ENCODE measurements at places on chromosomes 2 and 18.

GRCh38 chr2:119550346-119550745, 6.1 kb downstream of the CFAP221 start:
- no peak overlapping the region for H3K4me3 ChIP-seq
- H3K27ac ChIP-seq, result no peak overlapping the region
- H3K27me3 ChIP-seq, result no peaks in the 10 kb centered on the region

GRCh38 chr2:167198009-167198408, 309.7 kb downstream of the XIRP2 start:
- H3K4me3 ChIP-seq, result no peak overlapping the region
- H3K27me3 ChIP-seq, result no peaks in the 10 kb centered on the region
- no peak for DNase-seq
- H3K36me3 ChIP-seq, result no peaks in the 10 kb centered on the region

DNA sequence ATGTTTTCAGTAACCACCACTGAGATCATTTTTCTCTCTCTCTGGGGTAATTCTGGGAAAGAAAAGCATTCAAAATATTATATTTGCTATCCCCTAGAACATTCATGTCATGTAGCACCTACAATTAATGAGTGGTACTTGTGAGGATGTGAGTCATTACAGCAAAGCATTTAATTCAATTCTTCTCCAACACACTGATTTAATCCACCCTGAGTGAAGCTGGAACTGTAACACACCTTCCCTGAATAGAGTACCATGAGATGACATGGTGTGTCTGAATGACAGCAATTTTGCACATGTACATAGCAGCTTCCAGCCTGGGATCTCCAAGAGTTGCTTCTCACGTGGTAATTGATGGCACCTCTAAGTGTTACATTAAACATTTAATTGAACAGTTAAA, 207.1 kb upstream of the SLC14A2 start:
- H3K36me3 ChIP-seq, result no peaks in the 10 kb centered on the region
- H3K4me1 ChIP-seq, result no peaks in the 10 kb centered on the region
- no peak for DNase-seq
- no peak overlapping the region for H3K4me3 ChIP-seq
- H3K27me3 ChIP-seq, result no peaks in the 10 kb centered on the region

- H3K27me3 ChIP-seq, result no peaks in the 10 kb centered on the region
- H3K36me3 ChIP-seq, result no peaks in the 10 kb centered on the region
- no peak overlapping the region for H3K27ac ChIP-seq
- H3K4me1 ChIP-seq, result no peaks in the 10 kb centered on the region
- DNase-seq, result no peak
These were observed 45.5 kb upstream of the LDAH start for GRCh38 chr2:20868377-20868776.

DNA sequence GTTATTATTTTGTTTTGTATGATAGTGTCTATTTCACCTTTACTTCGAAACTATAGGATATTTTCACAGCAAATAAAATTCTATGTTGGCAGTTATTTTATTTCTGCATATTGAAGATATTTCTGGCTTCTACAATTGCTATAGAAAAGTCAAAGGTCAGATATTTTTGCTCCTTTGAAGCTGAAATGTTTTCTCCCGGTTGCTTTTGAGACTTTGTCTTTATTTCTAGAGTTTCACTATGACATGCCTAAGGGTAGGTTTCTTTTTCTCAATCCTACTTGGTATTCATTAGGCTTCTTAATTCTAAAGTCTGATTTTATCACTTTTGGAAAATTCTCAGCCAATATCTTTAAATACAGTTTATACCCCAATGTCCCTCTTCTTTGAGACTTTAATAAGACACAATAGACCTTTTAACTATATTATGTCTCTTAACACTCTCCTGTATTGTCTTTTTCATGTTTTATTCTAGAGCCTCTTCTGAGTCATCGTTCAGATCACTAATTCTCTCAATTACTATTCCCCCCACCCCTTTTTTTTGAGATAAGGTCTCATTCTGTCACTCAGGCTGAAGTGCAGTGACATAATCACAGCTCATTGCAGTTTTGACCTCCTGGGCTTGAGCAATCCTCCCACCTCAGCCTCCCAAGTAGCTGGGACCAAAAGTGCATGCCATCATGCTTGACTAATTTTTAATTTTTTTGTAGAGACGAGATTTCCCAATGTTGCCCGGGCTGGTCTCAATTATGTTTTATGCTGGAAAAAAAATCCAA, 50.5 kb downstream of the USP37 start:
- H3K4me1 ChIP-seq, result no peaks in the 10 kb centered on the region
- H3K36me3 ChIP-seq, result no peaks in the 10 kb centered on the region
- no peak overlapping the region for H3K27ac ChIP-seq
- no peak overlapping the region for H3K4me3 ChIP-seq

DNA sequence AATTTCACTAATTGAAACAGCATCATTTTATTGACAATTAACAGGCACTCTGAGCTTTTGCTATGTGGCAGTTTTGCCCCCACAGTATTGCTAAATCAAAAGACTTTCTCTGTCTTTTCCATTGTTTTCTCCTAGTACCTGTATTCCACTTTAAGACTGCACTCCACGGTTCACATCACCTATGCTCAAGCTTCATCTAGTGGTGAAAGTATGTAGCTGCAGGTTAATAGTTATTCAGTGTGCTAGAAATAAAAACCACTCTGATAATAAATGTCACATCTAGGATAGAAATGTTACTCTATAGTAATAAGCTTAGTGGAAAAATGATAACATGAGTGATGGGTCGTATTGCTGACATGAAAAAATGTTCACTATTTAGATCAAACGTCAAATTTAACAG, 24.6 kb downstream of the ARL6IP6 start:
- no peak for DNase-seq
- H3K4me1 ChIP-seq, result no peaks in the 10 kb centered on the region
- H3K36me3 ChIP-seq, result peaks cover 30% of the 10 kb centered on the region
- no peak overlapping the region for H3K4me3 ChIP-seq
- no peaks in the 10 kb centered on the region for H3K27me3 ChIP-seq

GRCh38 chr18:34808389-34808788, 98.3 kb downstream of the DTNA start:
- H3K4me3 ChIP-seq, result no peak overlapping the region
- H3K27ac ChIP-seq, result no peak overlapping the region
- H3K4me1 ChIP-seq, result peaks cover 7% of the 10 kb centered on the region
- H3K36me3 ChIP-seq, result no peaks in the 10 kb centered on the region

DNA sequence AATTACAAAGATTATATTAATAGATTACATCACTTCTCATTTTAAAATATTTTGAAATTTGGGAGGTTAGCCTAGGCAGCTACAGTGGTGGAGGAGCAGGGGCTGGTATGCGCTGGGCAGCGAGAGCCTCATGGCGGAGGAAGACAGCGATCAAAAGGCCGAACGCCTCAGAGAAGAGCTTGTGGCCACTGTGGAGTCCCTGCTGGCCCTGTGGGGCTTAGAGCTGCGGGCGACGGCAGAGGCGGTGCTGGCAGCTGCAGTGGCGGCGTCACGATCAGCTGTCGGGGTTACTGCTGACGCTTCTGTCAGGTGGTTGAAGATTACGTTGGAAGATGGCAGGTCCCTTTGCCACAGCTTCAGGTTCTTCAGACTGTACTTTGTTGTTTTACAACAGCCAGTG, 87.4 kb downstream of the ROCK2 start:
- H3K4me3 ChIP-seq, result no peak overlapping the region
- no peaks in the 10 kb centered on the region for H3K36me3 ChIP-seq
- no peak for DNase-seq
- no peak overlapping the region for H3K27ac ChIP-seq
- H3K27me3 ChIP-seq, result no peaks in the 10 kb centered on the region

GRCh38 chr18:41540237-41540871, 414.7 kb upstream of the PIK3C3 start:
- no peak overlapping the region for H3K4me3 ChIP-seq
- no peak for DNase-seq
- H3K27me3 ChIP-seq, result no peaks in the 10 kb centered on the region
- H3K36me3 ChIP-seq, result no peaks in the 10 kb centered on the region

DNA sequence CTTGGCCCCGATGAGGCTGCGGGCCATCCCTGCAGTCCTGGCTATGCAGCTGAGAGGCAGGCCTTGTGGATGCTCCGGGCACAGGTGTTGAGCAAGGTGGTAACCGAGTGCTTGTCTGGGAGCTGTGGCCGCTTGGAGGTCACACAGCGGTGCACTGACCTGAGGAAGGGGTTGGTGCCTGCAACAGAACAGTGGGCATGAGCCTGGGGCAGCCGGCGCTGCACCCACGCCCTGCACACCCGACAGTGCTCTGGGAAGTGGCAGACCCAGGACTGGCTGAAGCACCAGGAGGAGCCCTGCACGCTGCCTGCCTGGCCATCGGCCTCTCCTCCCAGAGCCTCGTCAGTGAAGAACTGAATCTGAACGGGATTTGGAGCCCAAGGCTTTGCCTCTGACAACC, 8.2 kb upstream of the POTEE start:
- H3K4me3 ChIP-seq, result no peak overlapping the region
- H3K27ac ChIP-seq, result no peak overlapping the region
- DNase-seq, result no peak
- no peaks in the 10 kb centered on the region for H3K36me3 ChIP-seq
- no peaks in the 10 kb centered on the region for H3K4me1 ChIP-seq

- no peak overlapping the region for H3K27ac ChIP-seq
- no peak overlapping the region for H3K4me3 ChIP-seq
- H3K36me3 ChIP-seq, result no peaks in the 10 kb centered on the region
- H3K27me3 ChIP-seq, result no peaks in the 10 kb centered on the region
These were observed 48.9 kb upstream of the AAK1 start for GRCh38 chr2:69692424-69692823.

- H3K27ac ChIP-seq, result no peak overlapping the region
- H3K36me3 ChIP-seq, result no peaks in the 10 kb centered on the region
- DNase-seq, result no peak
- no peaks in the 10 kb centered on the region for H3K4me1 ChIP-seq
- H3K4me3 ChIP-seq, result no peak overlapping the region
- no peaks in the 10 kb centered on the region for H3K27me3 ChIP-seq
These were observed 183.0 kb downstream of the MREG start for GRCh38 chr2:215830304-215830703.

DNA sequence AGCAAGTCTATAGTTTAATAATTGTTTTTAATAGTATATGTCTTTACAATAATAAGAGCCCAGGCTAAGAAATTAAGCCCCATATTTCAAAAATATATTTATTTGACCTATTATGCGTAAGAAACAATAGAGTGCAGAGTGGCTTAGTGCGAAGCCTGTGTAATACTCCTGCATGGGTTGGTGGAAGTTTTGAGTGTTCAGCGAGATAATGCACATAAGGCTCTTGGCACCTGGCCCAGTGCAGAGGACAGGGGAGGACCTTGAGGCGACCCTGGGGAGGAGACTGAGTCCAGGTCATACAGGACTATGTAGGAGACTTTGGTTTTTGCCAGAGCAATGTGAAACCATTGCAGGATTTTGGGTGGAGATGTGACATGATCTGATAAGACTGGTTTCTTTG, 132.4 kb upstream of the ST6GAL2 start:
- H3K4me3 ChIP-seq, result no peak overlapping the region
- no peak overlapping the region for H3K27ac ChIP-seq
- H3K36me3 ChIP-seq, result no peaks in the 10 kb centered on the region
- no peaks in the 10 kb centered on the region for H3K27me3 ChIP-seq
- no peaks in the 10 kb centered on the region for H3K4me1 ChIP-seq

DNA sequence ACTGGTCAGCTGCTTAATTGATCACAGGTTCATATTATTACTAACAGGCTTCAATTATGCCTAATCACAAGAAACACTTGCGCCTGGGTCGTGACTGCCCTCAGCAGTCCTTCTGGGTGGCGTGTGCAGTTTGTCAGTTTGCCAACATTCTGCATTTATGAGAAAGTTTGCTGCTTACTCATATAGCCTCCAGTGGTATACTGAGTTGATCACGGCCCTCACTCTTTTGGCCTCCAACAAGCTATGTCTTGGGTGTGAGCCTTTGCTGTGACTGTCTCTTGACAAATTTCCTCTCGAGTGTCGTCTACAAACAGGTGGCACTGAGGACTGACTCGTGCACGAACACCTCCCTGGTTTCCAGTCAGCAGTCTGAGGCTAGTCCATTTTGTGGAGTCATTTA, 27.3 kb downstream of the DCDC2C start:
- H3K4me1 ChIP-seq, result peaks cover 8% of the 10 kb centered on the region
- no peaks in the 10 kb centered on the region for H3K36me3 ChIP-seq
- no peak overlapping the region for H3K27ac ChIP-seq
- H3K4me3 ChIP-seq, result no peak overlapping the region
- H3K27me3 ChIP-seq, result no peaks in the 10 kb centered on the region

DNA sequence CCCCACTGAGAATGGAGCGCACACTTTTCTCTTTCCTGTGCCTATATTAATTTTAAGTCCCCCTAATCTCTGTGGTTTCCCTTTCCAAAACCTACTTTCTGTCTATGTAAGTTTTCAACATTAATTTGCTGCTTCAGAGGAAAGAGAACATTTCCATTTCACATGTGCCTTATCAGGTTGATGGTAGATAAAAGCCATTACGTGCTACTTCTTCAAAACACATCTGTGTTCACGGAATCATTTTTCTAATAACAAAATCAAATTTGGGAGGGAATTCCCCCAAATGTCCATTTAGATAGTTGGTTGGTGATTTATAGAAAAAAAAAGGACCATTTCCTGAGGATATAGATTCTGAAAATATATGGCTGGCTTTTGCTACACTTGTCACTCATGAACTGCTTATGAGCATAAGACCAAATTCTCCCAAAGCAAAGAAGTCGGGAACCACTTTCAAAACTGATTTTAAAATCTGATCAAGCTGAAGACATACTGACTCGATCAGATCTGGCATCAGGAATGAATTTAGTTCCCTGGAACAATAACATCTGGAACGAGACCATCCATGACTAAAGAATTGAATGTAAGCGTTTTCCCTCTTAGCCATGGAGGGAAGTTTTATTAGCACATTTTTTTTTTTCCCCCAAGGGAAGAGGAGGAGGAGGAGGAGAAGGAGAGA, 8.2 kb downstream of the PTGR3 start:
- H3K27me3 ChIP-seq, result peaks cover 39% of the 10 kb centered on the region
- no peaks in the 10 kb centered on the region for H3K36me3 ChIP-seq
- no peak overlapping the region for H3K27ac ChIP-seq
- DNase-seq, result no peak
- H3K4me1 ChIP-seq, result no peaks in the 10 kb centered on the region
- H3K4me3 ChIP-seq, result no peak overlapping the region

DNA sequence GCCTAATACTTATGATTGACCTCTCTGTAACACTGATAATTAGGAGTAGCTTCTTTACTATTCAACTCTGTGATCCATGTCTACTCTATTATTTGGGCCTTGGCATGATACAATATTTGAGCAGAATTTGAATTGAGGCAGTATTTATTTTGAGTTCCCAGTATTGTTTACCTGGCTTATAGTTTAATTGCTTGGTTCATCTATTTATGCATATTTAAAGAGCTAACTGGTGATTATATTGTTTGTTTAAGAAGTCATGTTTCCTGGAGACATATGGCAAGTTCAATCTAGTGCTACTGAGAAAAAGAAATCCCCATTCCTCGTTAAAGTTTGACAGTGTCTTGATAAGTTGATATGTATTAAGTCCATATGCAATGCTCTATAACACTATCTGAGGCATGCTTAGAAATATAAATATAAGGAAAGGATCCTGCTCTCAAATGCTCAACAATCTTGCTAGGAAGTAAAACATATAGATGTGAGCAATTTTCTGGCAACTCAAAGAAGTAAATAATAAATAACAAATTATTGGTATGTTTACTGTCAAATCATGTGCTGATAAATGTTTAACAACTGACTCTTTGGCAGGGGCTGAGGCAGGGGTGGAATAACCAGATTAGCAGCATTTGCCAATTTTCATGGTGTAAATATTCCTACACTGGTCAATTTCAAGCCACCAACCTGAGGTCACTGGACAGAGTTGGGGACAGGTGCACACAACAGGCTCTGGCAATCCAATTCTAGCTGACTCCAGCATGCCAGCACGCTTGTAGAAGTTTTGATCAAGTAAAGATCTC, 430.2 kb upstream of the PIK3C3 start:
- H3K4me1 ChIP-seq, result no peaks in the 10 kb centered on the region
- H3K4me3 ChIP-seq, result no peak overlapping the region
- no peak overlapping the region for H3K27ac ChIP-seq
- H3K36me3 ChIP-seq, result no peaks in the 10 kb centered on the region

All from H1 (cell line).